ENCODE measurements at places on chromosomes 6 and 20.

DNA sequence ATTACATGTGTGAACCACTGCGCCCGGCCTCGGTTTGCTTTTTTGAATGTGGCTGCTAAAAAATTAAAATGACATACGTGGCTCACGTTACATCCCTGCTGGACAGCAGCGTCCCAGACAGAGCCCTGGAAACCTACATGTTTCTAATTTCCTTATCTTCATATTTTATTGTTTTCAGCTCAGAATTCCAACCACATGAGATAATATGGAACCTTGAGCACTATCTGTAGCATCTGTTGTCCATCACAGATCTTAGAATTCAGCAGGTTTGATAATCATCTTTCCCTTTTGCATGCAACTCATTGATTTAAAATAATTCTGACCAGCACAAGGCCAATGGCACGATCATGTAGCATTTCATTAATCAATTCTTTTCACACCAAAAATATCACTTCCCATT lies 25.9 kb upstream of the CCR6 start:
- no peak for DNase-seq

DNA sequence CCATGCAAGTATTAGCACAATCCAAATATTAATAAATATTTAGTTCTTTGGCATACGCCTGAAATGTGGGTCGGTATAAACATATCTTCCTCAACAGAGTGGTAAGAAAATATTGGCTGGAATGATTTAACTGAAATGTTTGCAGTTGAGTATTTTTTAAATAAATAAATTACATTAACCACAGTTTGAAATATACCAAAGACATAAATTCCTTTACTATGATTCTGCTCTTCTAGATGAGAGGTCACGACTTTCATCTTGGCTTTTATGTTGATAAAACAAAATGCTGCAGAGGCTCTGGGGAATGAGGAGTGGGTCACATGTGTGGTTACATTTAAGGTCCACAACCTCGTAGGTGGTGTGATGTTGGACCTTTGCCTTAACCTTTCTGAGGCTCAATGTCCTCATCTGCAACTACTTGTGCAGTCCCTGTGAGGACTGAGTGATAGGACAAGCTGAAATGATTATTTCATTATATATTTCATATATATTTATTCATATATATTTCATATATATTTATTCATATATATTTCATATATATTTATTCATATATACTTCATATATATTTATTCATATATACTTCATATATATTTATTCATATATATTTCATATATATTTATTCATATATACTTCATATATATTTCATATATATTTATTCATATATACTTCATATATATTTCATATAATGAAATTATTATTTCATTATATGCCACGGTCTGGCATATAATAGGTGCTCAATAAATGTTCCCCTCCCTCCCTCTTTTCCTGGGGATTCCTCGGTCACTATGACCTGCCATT lies 107.4 kb downstream of the SAMD5 start:
- no peak for DNase-seq

- no peak for DNase-seq
Measured at GRCh38 chr20:17612992-17613327, 43.1 kb downstream of the DSTN start.

GRCh38 chr6:50128420-50129005 lies 78.8 kb upstream of the DEFB112 start:
- no peak for DNase-seq

GRCh38 chr6:35055891-35056290 lies 85.2 kb downstream of the TCP11 start:
- DNase-seq, result no peak

DNA sequence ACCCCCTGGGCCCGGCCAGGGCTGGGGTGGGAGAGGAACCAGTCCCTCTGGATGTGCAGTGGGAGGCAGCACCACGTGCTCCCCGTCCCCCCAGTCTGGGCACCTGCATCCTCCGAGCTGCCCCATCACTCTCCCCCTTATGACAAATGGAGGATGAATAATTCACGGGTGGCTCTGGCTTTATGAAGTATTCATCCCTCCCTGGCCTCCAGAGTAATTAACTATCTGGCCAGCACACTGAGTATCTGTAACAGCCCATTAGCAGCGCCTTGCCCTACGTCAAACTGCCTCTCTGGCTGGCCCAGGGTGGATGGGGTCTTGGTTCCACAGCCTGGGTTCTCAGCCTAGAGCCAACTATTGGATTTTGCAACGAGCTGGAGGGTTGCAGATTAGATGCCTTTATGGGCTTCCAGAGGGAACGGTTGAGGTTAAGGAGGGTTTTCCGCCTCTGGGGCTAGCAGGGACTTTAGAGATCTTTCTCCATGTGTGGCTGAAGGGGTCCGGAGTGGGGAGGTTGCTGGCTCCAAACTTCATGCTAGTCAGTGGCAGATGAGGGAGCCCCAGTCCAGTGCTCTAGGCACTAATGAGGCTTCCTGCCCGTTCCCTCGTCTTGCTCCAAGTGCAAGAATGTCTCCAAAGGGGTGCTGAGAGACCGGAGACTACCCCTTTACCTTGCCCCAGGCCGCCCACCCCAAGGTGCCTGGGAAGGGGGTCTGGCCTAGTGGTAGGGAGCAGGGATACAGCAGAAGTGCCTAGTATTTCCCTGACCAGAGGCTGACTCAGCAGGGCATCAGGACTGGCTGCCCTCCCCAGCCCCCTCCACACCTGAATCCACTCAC lies 53.5 kb upstream of the MLN start:
- DNase-seq, result no peak

GRCh38 chr6:110044096-110044495 lies 66.0 kb downstream of the GPR6 start:
- DNase-seq, result no peak

GRCh38 chr6:14337152-14337551 lies 219.6 kb downstream of the CD83 start:
- no peak for DNase-seq

All from stimulated activated naive CD4-positive, alpha-beta T cell treated with Interleukin-2 at 50 U/mL for 16 hours (primary cell).